ENCODE measurements at places on chromosomes 13 and 19. TPM values are rescaled to one million over a fixed set of nuclear protein-coding genes. Genes with fewer than 3 reads are reported as not detected.

SCGB2B2 gene
- not detected for total RNA-seq

IFNL1 gene
- not detected for total RNA-seq

RGS9BP gene
- total RNA-seq, result not detected

ENOX1 gene
- total RNA-seq, result 0.29 TPM
